Activated CD4-positive, CD25-positive, alpha-beta regulatory T cell treated with anti-CD3 and anti-CD28 coated beads, Interleukin-2, amount 50 U/mL, for 72 hours (primary cell): ENCODE measurements at places on chromosomes 7 and 10.

- no peak for DNase-seq
These were observed 148.3 kb downstream of the NOC3L start for GRCh38 chr10:94214481-94214893.

DNA sequence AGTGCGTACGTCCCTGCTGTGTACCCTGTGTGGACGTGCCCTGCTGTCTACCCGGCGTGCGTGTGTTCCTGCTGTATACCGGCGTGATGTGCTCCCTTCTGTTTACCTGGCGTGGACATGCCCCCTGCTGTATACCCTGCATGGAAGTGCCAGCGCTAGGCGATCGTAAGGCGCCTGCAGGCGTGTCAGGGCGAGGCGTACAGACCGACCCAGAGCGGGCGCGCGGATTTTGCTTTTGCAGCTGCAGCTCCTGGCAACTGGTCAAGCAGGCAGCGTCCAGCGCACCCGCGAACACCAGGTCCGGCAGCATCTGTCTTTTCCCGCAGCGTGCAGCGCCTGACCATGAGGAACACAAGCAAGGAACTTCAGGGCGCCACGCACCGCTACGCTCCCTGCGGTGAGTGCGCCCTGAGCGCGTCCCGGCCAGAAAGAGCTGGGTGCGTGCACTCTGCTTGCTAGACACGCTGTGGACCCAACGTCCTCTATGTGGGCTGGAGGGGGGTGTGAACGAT lies 680 bp downstream of the C7orf57 start:
- DNase-seq: no peak

- DNase-seq: peak; percentile 45
These were observed 1.2 kb downstream of the CASD1 start for GRCh38 chr7:94510582-94511496.

- no peak for DNase-seq
These were observed 395.2 kb downstream of the TFEC start for GRCh38 chr7:115635376-115635775.

DNA sequence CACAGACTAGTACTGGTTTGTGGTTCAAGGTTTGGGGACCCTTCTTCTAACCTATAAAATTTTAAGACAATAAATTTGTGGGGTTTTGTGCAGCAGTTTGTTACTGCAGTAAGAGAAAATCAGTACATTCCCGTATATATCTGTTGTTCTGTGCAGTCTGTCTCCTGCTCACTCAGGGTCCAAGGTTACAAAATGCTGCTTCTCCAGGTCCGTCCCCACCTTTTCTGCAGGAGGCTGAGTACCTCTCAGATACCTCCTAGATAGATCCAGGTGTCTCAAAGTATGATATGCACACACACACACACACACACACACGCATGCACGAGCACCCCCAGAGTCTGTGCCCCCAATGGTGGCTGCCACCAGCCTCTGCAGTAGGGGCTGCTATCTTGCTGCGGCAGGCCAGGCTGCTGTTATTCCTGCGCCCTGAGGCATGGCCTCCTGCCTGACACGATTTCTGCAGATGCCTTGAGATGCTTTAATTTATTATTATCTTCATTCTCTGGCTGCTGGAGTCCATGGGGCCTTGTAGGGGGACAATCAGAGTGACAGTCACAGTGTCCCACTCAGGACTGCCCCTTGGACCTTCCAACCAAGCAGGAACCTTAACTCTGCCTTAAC lies 25.2 kb upstream of the ASL start:
- DNase-seq: no peak

DNA sequence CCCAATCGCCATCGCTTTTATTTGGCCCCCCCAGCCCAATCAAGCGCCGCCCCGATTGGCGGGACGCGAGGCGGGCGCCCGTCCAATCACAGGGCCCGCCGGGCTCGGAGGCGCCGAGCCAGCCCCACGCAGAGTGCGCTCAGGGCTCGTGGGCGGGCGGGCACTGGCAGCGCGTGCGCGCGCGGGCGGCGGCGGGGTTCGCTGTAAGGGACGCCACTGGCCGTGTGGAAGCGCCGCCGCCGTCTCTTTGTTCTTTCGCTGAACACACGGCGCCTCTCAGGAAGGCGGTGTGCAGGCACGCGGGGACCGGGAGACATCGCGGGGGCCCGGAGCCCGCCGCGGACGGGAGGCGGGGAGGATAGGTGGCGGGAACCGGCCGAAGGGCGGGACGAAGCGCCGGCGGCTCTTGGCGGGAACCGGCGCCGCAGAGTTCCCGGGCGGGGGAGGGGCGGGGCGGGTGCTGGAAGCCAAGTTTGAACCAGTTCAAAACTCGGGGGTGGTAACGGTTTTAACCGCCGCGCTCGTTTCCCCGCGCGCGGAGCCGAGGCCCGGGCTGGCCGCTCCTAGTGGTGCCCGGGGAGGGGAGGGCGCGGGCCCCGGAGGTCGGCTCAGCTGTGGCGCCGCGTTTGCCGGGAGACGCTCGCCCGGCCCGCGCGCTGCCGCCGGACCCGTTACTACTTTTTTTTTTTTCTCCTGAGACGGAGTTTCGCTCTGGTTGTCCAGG lies 370 bp upstream of the EZH2 start:
- DNase-seq: peak; percentile 93

DNA sequence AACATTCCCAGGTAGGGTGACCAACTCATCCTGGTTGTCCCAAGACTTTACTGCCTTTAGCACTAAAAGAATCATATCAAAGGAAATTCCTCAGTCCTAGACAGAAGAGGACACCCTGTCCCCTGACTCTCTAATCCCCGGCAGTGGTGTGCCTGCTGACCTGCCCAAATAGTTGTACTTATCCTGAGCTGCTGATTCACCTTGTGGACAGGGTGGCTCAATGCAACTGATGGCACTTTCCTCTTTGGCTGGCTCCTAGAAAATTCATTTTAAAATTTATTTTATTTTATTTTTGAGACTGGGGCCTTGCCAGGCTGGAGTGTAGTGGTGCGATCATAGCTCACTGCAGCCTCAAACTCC lies 111.7 kb downstream of the JCAD start:
- DNase-seq: no peak

DNA sequence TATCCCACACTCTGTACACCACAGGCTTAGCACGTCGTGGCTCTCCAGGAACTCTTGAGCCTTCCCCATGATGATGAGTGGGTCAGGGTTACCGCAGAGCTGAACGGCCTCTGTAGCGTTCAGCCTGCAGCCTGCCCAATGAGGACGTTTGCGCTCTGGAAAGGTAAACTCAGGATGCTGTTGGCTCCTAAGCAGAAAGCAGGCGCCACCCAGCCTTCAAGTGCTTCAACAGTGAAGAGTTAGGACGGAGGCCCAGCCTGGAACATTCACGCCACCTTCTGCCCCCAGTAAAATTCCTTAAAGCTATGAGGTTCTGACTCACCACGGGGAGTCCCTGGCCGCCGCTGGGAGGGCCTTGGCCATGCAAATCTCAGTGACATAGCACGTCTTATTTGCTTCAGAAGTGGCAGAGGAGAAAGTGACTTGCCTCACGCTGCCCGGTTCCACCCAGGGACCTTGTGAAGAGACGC lies 161.5 kb upstream of the SH2B2 start:
- no peak for DNase-seq

GRCh38 chr7:55432939-55433784 lies 68.0 kb downstream of the LANCL2 start:
- DNase-seq: no peak

GRCh38 chr10:19332304-19332703 lies 283.7 kb downstream of the MALRD1 start:
- no peak for DNase-seq

DNA sequence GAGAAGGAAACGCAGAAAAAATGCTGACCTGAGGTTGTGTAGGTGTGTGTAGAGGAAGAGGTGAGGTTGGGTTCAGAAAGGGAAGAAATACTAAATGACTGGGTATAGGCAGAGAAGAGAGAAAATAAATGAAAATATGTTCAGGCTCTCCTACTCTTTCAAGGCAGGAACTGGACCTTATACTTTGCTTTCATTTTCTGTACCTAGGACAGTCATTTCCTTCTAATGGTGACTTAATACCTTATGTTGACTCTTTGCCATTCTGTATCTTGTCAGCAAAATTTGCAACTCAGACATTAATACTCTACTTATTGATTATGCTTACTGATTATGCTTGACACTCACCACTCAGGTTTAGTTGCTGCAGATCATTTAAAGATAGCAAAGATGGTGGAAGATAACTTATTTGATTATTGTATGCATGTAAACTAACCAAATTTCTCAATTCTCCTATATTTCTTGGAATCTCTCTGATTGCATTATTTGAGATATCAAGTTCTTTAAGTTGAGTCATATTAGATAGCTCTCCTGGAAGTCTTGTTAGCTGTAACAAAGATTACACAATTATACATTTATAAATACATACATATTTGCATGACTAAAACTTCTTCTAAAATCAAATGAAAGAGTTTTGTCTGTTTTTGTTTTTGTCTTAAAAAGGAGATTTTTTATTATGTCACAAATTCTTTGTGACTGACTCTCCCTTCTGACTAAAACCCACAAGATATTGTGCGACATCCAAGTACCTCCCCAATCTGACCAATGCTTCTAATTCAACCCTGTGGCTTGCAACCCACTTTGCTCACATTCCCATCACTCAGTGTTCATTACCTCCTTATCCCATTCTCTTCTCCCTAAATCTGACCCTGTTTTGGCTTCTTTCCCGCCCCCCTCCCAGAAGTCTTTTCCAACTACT lies 20.0 kb downstream of the LRRD1 start:
- no peak for DNase-seq

DNA sequence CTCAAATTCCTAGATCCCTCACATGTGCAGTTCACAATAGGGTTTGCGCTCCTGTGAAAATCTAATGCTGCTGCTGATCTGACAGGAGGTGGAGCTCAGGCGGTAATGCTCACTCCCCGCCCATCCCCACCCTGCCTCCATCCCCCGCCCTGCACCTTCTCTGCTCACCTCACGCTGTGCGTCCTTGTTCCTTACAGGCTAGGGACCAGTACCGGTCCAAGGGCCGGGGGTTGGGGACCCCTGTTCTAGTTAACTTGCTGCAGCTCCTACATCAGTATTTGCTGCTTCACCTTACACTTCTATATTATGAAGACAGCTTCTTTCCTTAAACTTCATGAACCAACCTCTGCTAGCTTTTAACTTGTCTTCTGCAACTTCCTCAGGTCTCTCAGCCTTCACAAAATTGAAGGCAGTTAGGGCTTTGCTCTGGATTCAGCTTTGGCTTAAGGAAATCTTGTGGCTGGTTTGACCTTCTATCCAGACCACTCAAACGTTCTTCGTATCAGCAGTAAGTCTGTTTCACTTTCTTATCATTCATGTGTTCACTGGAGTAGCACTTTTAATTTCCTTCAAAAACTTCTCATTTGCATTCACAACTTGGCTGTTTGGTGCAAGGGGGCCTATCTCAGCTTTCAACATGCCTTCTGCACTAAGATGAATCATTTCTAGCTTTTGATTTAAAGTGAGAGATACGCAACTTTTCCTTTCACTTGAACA lies 1.7 kb upstream of the TNKS2 start:
- DNase-seq: peak; percentile 36

- DNase-seq: peak; percentile 53
These were observed 10.7 kb downstream of the APBB1IP start for GRCh38 chr10:26448706-26449435.

DNA sequence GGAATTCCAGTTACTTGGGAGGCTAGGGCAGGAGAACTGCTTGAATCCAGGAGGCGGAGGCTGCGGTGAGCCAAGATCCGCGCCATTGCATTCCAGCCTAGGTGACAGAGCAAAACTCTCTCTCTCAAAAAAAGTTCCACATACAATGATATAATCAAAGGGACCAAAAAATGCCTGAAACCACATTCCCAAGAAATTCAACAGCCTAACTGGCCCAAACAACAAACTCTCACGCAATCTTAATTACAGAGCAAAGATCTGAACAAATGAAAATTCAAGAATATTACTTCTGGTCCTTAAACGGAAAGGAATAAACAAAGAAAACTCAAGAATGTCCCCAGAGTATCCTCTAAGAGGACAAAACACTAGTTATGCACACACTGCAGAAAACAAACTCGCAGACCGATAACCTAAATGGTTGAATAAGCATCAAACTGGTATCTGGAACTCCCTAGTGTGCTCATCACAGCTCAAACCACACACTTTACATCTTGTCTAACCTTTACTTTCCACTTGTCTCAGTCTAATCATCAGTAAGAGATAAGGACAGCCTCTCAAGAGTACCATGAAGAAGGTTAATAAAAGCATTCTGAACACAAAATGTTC lies 3.7 kb downstream of the OGA start:
- no peak for DNase-seq

DNA sequence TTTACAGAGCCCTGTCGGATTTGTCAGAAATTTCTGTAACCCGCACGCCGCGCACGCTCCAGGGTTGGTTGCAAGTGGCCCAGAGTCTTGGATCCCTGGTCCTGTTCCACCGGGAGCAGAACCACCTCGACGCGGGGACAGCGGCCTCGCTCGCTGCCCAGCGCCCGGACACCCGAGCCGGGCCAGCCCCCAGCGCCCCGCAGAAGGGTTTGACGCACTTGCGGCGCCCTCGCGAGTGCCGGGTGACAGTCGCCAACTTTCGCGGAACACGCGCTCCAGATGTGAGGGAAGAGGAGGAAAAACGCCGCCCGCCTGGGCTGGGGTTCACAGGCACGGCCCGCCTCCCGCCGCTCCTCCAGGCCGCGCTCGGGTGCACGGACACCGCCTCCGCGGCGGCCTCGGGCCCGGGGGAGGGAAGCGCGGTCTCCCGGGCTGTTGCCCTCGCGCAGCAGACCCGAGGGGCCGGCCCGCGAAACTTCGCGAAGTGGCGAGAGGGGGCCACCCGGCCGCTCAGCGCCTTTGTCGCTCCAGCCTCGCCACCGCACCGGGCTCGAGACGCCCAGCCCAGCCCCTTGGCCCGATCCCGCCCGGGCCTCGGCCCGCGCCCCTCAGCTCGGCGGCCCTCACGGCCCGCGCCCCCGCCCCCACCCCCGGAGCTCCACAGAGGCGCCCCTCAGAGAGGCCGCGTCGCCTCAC lies 514 bp downstream of the RNF216 start:
- no peak for DNase-seq

GRCh38 chr7:37131855-37132254 lies 316.8 kb downstream of the ELMO1 start:
- DNase-seq: no peak

- DNase-seq: no peak
These were observed 94.9 kb downstream of the TMEM130 start for GRCh38 chr7:98774884-98775283.
